Body of pancreas (tissue), 4 donors: ENCODE measurements at places on chromosomes 5 and 9. TPM values are rescaled to one million over a fixed set of nuclear protein-coding genes. Genes with fewer than 3 reads are reported as not detected.

DNA sequence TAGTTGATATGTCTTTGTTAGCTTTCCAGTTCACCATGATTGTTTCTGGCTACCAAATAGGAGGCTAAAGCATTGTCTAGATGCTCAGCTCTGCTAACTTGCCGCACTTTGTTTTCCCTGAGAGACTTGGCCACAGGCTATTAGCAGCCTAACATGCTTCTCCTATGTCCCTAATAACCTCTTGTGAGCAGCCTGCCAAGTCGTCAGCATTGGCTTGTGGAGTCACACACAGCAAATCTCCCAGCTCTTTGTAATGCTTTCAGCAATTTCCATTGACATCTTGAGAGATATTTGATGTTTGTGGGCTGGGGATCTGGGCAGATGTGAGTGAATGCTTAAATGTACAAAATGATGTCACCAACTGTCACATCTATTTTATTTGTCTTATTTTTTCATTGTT, 346.9 kb downstream of the KDM4C start:
- H3K4me1 ChIP-seq = no peaks in the 10 kb centered on the region
- no peak for DNase-seq
- peaks cover 7% of the 10 kb centered on the region for H3K36me3 ChIP-seq
- no peak overlapping the region for H3K4me3 ChIP-seq
- H3K27me3 ChIP-seq = no peaks in the 10 kb centered on the region

The GPR107 gene
- 11.4 TPM for total RNA-seq

GRCh38 chr9:132027752-132028663, 51.7 kb downstream of the MED27 start:
- DNase-seq = peak; percentile 25
- no peak overlapping the region for H3K27ac ChIP-seq

The EQTN gene
- not detected for total RNA-seq

DNA sequence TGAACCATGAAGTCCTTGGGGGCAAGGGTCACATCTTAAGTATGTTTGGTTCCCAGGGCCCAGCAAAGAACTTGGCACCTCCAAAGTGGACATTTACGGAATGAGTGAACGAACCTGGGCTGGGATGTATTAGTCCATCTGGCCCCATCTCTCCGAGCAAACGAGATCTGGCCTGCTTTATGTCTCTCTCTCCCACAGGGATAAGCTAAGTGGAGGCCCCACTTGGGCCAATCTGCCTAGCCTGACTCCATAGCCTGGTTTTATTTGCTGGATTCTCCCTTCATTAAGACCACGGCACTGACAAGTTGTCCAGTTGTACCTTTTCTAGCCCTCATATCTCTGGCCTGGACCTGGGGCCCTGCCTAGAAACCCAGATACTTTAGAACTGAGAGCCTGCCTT, 2.1 kb downstream of the TTLL11 start:
- peaks cover 58% of the 10 kb centered on the region for H3K4me1 ChIP-seq
- DNase-seq = no peak
- no peak overlapping the region for H3K4me3 ChIP-seq

- H3K4me3 ChIP-seq = no peak overlapping the region
- no peak overlapping the region for H3K27ac ChIP-seq
- H3K36me3 ChIP-seq = no peaks in the 10 kb centered on the region
- no peak for DNase-seq
- no peaks in the 10 kb centered on the region for H3K27me3 ChIP-seq
Observed at GRCh38 chr9:69519470-69520240, 152.5 kb downstream of the APBA1 start.

GRCh38 chr5:136141561-136141960, 8.9 kb downstream of the SMAD5 start:
- no peak overlapping the region for H3K27ac ChIP-seq
- no peaks in the 10 kb centered on the region for H3K36me3 ChIP-seq
- H3K4me1 ChIP-seq = peaks cover 56% of the 10 kb centered on the region
- DNase-seq = no peak

GRCh38 chr5:124478264-124478663, 268.2 kb downstream of the ZNF608 start:
- H3K4me3 ChIP-seq = no peak overlapping the region
- no peaks in the 10 kb centered on the region for H3K27me3 ChIP-seq
- no peak overlapping the region for H3K27ac ChIP-seq
- H3K36me3 ChIP-seq = no peaks in the 10 kb centered on the region
- no peak for DNase-seq

The AK8 gene
- total RNA-seq = not detected

The POU5F2 gene
- 5.3 TPM for total RNA-seq

GRCh38 chr9:78033870-78034269, 2.3 kb upstream of the GNAQ start:
- peaks cover 32% of the 10 kb centered on the region for H3K4me1 ChIP-seq
- peak overlapping the region; percentile 95 for H3K27ac ChIP-seq
- no peaks in the 10 kb centered on the region for H3K27me3 ChIP-seq
- no peaks in the 10 kb centered on the region for H3K36me3 ChIP-seq

DNA sequence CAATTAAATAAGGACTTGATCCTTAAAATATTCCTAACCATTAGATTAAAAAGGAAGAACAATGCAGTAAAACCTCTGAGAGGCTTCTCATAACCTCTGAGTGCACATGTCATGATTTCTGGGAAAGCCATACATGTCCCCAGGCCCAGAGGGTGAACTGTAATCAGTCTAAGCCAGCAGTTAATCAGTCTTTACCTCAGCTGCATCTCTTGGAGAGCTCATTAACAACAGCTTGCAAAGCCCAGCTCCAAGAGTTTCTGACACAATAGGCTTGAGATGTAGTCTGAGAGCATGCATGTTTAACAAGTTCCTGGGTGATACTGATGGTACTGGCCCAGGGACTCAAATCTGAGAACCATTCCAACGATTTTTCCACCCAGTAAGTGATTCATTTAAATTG, 392.1 kb downstream of the DNAH5 start:
- H3K36me3 ChIP-seq = no peaks in the 10 kb centered on the region
- DNase-seq = no peak
- H3K27ac ChIP-seq = no peak overlapping the region
- H3K4me3 ChIP-seq = no peak overlapping the region

The HBEGF gene
- 3.1 TPM for total RNA-seq

The ECM2 gene
- total RNA-seq = 8.2 TPM
